ACHN (cell line): ENCODE measurements at places on chromosomes 2 and 18.

DNA sequence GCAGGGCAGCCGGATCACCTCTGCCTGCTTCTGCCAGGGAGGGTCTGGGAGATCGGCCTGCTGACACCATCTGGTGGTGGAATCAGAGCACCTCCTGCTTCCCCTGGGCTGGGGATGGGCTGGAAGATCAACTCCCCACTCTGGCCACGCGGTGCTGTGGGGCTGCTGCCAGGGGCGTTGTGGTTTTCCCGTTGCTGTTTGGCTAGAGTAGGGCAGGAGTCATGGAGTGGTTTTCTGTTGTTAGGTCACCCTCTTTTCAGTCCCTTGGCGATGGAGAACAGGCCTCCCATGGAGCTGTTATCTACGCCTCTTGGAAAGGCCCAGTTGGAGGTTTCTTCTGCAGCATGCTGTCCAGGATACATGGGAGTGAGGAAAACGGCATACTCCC, 15.2 kb downstream of the BCL2L11 start:
- peak; percentile 18 for DNase-seq

- peak; percentile 9 for DNase-seq
Measured at GRCh38 chr2:54073796-54074195, 41.6 kb upstream of the ACYP2 start.

DNA sequence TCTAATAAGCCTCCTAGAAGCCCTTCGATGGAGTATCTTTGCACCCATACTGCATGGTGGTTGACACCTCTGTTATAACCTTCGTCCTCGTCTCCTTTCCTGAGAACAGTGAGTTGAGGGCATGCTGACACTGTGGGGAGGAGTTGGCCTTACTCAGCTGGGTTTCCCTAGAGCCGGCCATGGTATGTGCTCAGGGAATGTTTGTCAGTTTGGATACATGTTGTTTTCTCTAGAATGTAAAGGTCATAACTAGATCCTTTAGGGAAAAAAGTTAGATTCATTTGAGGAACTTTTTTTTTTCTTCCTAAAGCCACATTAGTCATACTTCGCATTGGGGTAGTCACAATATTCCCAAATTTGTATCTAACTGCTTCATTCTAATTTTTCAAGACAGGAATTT, 106.0 kb upstream of the FOSL2 start:
- DNase-seq: no peak

- DNase-seq: no peak
Measured at GRCh38 chr2:54579682-54580620, 123.8 kb downstream of the SPTBN1 start.
